ENCODE measurements at places on chromosomes 12 and 14.

- DNase-seq, result no peak
Measured at GRCh38 chr12:14207905-14208551, 157.5 kb upstream of the ATF7IP start.

DNA sequence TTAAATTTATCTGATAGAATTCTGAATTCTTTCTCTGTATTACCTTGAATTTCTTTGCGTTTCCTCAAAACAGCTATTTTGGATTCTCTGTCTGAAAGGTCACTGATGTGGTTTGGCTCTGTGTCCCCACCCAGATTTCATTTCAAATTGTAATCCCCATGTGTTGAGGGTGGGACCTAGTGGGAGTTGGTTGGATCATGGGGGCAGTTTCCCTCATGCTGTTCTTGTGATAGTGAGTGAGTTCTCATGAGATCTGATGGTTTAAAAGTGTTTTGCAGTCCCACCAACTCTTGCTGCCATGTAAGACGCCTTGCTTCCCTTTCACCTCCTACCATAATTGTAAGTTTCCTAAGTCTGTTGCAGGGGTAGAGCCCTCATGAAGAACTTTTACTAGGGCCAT is 34.1 kb upstream of the OR6J1 start:
- DNase-seq, result no peak

GRCh38 chr12:97203408-97203807 is 259.2 kb upstream of the RMST start:
- no peak for DNase-seq

GRCh38 chr12:105466231-105466900 is 135.9 kb downstream of the C12orf75 start:
- no peak for DNase-seq

DNA sequence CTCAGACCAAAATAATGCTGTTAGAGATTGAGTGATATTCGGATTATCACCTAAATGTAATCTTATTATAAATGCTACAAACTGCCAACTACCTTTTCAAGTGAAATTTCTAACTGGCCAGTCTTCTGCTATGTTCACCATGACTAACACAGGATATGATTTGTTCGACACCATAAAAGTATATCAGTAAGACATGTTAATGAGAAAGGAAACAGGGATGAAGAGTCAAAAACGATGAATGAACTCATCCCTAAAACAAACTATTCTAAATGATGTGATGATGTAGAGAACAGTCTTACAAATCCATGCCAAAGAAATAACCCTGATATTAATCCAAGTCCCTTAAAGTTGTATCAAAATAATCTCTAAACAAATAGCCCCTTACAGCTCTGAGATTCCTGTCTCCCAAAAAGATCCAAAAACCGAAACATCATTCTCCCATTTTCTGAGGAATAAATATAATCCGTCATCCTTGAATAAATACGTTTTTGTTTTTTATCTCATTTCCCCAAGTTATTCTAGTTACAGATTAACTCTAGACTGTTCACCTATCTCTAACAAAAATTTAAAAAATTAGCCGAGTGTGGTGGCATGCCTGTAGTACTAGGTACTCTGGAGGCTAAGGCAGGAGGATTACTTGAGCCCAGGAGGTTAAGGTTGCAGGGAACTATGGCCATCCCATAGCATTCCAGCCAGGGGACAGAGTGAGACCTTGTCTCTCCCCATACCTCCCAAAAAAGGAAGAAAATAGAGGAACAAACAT is 9.1 kb downstream of the SCAF11 start:
- DNase-seq, result no peak

GRCh38 chr12:102026728-102027127 is 35.1 kb downstream of the WASHC3 start:
- DNase-seq, result no peak

- peak; percentile 33 for DNase-seq
Measured at GRCh38 chr12:57896115-57896433, 45.3 kb upstream of the ATP23 start.

DNA sequence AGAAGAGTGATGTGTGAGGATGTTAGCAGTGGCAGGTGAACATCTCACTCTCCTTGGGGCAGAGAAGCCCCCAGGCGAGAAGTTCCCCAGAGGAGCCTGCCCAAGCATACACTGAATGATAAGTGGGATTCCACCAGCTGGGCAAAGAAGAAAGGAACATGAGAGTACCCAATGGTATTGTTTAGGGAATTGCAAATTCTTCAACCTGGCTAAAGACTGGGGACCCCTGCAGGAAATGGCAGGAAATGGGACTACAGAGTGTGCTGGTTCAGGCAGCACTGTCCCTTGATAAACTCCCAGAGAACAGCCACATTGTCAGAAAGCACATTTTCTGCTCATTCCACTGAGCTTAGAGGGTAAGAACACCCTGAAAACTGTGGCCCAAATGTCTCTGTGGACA is 121.3 kb downstream of the RPS29 start:
- peak; percentile 16 for DNase-seq

GRCh38 chr12:56338308-56339157 is at the start of gene IL23A:
IL23A (plus strand) TSS chr12:56338884; CDS start chr12:56339045, 161 bp downstream.
- DNase-seq, result no peak

Measured in SJCRH30 (cell line).